ENCODE measurements at places on chromosomes 6 and 20.

DNA sequence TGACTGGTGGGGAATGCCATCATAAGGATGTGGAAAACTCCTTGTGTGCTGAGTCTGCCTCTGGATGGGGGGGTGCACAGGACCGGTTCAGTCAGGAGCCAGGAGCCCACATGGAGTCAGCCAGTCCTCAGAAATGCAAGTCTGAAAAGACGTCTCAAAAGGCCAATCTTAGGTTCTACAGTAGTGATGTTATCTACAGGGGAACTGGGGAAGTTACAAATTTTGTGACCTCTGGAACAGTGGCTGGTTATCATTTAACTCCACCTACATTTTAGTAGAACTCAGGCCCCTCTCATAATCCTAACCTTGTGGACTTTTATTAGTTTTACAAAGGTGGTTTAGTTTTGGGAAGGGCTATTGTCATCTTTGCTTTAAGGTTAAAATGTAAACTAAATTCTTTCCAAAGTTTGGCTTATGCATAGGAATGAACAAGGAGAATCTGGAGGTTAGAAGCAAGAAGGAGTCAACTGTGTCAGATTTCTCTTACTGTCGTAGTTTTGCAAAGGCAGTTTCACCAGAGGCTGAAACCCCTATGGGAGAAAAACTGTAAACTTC, 13.7 kb upstream of the TBC1D22B start:
- DNase-seq: peak; percentile 84

DNA sequence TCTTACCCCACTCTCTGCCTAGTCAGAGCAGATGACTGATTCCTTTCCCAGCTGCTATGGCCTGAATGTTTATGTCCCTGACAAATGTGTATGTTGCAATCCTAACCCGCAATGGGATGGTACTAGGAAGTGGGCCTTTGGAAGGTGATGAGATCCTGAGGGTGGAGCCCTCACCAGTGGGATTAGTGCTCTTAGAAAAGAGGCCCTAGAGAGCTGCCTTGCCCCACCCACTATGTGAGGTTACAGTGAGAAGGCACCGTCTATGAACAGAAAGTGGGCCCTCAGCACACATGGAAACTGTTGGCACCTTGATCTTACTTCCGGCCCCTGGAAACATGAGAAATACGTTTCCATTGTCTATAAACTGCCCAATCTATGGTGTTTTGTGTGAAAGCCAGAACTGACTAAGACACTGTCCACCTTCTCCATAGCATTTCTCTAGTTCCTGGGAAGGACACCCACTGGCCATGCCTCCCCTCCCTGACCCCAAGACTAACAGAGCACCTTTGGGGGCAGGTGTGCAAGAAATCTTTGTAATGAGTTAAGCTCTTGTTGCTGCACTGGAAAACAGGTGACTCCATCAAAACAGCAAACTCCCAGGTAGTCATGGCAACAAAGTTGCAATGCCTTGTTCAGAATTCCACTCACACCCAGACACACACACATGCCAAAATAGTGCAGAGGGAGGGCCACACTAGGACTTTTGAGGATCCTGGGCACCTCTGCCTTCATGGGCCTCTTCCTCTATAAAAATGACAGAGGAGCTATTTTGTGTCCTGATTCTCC, 16.2 kb downstream of the GABRR2 start:
- DNase-seq: no peak

- DNase-seq: no peak
These were observed 91.3 kb downstream of the FRK start for GRCh38 chr6:115969207-115969929.

DNA sequence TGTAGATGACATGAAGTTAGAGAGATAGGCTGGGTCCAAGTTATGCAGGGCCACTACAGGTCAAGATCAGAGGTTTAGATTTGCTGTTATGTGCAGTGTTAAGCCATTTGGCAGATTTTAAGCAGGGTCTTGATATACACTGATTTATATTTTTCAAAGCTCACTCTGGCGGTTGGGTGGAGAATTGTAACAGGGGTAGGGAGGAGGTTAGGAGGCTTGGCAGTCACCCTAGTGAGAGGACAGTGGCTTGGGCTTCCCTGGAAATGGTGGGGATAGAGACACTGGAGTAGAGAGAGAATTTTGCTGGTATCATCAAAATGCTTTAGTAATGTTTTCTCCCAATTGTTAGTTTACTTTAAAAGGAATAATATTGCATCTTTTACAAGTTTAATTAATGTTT, 149.5 kb upstream of the SUPT3H start:
- no peak for DNase-seq

DNA sequence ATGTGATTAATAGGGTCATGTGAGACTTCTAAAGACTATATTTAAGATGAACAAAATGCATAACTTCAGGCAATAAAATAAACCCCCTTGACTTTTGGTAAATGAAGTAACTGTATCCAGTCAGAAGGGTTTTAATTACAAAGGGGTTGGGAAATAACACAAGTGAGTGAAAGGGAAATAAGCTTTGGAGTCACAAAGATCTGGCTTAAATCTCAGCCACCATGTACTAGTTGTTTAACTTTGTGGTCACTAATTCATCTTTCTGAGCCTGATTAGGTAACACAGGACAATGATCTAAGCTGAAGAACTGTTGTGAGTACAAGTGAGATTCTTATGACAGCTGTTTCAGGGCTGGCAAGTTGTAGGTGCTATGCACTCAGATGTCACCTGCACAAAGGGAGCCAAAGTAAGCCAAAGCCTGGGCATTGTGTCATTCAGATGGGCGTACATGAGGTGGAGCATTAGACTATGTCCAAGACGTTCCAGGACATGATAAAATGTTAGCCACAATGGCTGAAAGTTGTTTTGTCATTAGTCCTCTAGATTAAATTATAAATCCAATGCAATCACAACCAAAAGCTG, 13.8 kb downstream of the TOMM34 start:
- no peak for DNase-seq

DNA sequence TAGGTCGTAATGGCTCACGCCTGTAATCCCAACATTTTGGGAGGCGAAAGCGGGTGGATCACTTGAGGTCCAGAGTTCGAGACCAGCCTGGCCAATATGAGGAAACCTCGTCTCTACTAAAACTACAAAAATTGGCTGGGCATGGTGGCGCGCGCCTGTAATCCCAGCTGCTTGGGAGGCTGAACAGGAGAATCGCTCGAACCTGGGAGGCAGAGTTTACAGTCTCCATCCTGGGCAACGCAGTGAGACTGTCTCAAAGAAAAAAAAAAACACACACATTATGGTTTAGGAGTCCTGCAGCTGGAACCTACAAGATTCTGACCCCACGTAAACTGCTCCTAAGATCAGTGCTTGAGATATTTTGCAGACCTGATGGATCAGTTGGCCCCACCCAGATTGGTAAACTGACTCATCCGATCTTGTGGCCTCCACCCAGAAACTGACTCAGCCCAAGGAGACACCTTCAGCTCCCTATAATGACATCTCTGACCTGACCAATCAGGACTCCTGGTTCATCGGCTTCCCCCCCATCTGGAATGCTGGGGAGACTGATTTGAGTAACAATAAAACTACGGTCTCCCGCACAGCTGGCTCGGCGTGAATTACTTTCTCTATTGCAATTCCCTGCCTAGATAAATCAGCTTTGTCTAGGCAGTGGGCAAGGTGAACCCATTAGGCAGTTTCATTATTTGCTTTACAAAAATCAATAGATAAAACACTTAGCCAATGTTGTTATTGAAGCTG, 96.2 kb upstream of the BTN3A2 start:
- peak; percentile 69 for DNase-seq

DNA sequence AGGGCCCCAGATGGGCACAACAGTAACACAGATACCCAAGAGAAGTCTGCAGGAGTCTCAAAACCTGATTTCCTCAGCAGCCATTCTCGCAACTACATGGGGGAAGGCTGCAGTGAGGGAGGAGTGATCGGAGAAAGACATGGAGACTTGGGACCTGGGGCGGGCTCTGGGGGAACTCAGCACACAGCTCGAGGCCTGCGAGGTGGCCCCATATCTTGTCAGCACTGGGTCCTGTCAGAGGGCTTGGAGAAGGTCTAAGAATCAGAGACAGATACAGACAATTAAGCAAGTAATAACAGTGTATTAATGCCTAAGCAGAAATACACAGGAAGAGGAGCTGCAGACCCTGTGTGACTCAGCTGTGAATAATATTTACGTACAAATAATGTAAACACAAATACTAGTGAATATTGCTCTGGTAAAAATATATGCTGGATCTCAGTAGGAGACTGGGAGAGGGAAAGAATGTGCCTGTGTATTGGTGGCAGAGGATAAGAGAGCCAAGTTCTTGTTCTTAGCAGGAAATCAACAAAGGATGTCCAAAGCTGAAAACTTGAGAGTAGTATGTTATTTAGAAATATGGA, 336.2 kb downstream of the ZFAND3 start:
- no peak for DNase-seq

GRCh38 chr6:74167511-74167910, 471.5 kb downstream of the CD109 start:
- DNase-seq: no peak

DNA sequence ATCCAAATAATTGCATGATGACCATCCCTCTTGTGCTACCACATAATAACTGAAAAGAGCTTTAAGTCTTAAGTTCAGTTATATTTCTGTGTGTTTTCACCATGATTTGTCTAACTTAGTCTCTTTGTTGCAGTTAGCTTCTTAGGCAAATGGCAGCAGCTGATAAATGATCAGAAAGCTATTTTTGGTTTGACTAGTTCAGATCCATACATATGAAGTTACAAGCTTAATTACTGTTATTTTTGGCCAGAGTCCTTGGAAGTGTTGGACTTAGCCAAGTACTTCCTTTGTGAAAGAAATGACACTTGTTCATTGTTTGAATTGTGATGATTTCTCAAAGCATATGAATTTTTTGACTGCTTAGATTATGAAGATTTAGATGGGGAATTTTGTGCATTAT, 54.2 kb downstream of the HIVEP1 start:
- DNase-seq: no peak

DNA sequence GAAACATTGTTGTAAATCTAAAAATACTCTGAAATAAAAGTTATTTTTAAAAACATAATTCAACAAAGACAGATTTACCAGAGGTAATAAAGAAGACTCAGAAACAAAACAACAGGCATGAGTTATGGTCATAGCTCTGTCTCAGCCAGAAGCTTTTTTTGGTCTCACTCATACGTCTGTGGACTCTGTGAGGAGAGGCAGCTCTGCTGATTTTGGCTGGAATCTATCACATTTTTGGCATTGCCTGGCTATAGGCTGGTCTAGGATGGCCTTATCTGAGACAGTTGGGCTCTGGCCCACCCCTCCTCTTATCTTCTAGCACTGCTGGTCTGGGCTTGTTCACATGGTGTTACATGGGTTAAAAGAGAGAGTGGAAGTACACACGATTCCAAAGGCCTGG, 514.0 kb upstream of the BTBD3 start:
- peak; percentile 0 for DNase-seq

DNA sequence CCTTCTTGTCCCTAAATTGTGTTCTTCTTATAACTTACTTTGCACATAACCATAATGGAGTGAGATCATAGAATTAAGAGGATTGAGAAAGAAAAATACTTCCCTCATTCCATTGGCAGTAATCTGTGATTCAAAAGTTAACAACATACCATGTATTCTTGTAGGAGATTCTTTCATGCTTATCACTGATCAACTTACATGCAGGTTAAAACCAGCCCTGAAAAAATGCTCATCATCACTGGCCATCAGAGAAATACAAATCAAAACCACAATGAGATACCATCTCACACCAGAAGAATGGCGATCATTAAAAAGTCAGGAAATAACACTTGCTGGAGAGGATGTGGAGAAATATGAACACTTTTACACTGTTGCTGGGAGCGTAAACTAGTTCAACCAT, 36.5 kb upstream of the GFRAL start:
- no peak for DNase-seq

GRCh38 chr20:58401162-58401561, 12.1 kb downstream of the VAPB start:
- DNase-seq: no peak

- DNase-seq: no peak
These were observed 62.7 kb downstream of the COL12A1 start for GRCh38 chr6:75143191-75143590.

DNA sequence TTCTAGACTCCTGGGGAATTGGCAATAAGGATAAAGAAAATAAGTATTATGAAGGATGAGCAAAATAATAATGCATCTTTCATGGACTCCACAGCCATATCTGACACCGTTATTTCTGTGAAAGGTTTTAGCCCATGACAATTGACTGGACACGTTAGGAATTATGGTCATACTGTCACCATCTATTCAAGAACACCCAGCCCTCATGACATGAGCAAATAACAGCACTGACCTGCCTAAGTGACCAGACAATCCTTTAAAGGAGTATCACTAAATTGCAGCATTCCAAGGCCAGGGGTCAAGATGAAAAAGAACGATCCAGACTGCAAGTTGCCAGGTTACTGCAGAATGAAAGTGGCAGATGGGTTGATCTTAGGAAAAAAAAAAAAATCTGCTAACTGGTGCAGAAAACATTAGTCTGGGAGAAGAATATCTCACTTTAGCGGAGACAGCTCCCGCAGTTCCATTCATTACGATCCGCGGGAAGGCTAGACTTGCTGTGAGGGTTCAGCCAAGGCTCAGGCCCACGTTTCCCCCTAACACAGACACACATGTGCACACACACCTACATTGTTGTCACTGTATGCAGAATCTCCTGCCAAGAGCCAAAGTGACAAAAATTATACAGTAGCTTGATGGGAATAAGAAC, 237.7 kb upstream of the AGPAT4 start:
- DNase-seq: no peak

DNA sequence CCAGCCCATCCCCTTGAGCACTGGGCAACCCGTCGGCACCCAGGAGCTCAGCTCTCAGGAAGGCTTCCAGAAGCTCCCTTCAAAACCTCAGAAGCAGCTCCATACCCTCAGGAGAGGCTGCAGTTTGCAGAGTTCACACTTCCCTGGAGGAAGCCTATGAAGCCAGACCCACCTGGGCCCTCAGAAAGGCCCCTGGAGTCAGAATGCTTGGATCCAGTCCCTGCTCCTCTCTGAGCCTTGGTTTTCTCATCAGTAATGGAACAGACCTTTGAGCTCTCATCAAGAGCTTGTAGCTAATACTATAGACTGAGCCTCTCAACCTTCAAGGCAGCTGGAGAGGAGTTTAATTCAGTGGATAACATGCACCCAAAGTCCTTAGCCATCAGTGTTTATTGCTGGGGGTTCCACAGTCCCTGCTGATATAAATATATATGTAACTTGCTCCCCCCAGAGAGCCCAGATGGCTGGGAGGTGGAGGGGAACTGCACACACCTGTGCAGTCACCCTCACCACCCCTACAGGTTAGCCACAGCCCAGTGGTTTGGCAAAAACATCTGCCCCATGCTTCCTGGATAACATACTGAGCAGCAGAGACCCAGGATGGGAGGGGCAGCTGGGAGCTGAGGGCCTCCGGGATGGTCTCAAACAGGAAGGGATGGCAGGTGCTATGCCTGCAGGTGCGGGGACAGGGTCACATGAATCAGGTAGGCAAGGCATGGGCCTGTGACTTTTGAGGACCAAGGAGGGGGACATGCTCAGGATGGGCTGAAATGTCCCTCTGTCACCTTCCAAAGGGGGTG, 120.1 kb downstream of the SNX5 start:
- no peak for DNase-seq

- no peak for DNase-seq
These were observed 12.7 kb upstream of the APMAP start for GRCh38 chr20:25005220-25005619.

- DNase-seq: no peak
These were observed 71.4 kb downstream of the ADGB start for GRCh38 chr6:146670161-146670560.
